ENCODE measurements at places on chromosomes 12 and 14.
A peak's percentile ranks its signal among the peaks of the same experiment; 100 is the strongest.

DNA sequence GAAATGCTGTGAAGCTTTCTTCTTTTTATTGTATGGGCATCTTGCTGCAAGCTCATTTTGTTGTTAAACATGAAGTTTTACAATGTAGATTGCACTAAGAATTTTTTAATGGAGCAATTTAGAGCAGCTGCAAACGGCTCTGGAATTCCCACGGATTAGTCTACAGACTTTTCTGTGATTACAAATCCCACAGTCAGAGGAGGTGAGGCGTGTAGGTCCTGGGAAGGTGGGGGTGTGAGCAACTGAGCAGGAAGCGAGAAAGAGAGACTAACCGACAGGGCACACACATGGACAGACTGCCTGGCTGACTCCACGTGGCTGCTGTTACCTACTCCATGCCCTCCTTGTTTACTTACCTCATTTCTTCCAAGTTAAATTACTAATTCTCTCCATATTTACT, 348.5 kb downstream of the NPAS3 start:
- DNase-seq = no peak

DNA sequence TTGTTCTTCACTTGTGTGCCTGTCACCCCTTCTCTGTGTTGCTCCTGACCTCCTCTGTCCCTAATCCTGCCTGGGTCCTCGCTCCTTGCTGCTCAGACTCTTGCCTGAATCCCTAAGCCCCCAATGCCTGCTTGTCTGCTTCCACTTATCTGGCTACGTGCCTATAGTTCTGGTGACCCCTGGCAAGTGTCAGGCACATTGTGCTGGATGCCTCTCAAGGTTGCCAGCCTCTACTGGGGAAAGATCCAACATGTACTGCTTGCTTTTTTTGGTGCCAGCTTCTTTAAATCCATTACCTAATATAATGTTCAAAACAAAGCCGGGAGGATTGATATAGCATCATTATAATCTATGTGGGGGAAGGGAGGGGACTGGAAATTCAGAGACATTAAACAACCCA, 448.0 kb upstream of the CCDC196 start:
- no peak for DNase-seq

DNA sequence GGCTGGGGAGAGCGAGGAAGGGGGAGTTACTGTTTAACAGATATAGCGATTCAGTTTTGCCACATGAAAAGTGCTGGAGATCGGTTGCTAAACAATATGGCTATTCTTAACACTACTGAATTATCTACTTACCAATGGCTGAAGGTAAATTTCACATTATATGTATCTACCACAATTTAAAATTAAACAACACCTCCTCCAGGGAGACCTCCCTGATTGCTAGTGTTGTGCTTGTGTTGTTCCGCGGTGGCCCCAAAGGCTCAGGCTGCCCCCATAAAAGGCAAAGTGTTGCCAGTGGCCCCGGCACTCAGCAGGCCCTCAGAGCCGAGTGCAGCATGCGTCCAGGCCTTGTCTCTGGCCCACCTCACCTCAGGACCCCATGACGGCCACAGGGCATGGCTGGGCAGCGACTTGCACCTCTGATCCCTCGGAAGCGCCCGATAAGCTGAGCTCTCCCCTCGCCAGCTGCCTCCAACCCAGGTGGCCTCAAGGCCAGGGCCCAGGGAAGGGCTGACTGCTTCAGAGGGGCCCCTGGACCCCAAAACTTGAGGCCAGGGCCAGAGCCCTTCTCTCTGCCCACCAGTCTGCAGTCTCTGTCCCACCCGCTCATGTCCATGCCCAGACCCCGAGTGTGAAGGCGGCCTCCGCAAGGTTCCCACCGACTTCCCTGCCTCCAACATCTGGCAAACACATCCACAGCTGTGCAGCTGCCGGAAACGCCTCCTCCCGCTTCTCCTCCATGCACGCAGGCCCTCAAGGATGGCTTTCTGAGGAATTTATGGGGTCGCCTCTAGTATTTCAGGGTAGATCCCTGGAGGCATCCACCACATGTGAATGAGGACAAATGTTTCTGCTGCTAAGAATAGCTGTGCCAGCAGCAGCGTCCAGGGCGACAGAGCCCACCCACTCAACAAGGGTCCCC, 60.0 kb downstream of the NCOR2 start:
- no peak for DNase-seq

- peak; percentile 26 for DNase-seq
These were observed 134.0 kb downstream of the GPR135 start for GRCh38 chr14:59331217-59331616.

- no peak for DNase-seq
These were observed 9.0 kb downstream of the TMBIM6 start for GRCh38 chr12:49750027-49750995.

DNA sequence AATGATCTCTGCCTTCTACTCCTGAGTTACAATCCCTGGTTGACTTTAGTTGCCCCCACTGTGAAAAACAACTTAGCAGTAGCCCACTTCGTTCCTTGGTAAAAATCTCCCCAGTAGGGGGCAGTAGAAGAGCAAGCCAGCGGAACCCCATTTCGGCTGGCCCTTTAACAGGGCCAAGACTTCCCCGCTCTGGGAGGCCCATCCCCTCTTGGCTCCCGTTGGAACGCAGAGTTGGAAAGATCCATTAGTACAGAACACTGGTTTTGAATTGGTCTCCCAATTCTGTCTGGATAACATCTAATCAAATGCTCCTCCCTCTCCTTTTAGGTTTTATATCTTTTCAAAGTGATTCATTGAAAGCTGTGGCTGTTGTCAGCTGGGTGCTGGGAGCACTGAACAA, 1133.3 kb downstream of the BCL11B start:
- peak; percentile 58 for DNase-seq

GRCh38 chr14:77268989-77269600, 1.9 kb downstream of the NGB start:
- DNase-seq = no peak

DNA sequence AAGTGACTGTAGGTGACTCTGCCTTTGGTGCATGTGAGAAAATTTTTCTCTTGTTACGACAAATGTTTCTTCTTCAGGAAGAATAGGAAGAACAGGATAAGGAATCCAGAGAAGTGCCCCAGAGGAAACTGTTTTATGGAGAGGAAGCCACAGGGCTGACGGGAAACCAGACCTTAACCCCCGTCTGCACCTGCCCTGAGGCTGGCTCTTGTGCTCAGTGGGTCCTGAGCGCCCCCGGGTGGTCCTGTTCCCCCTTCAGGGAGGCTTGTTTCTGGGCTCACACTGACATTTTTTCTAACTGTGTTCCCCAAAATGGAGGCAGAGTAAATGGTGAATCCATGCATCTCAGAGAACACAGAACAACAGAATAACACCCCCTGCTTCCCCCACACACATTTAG, 691.8 kb downstream of the TMEM121 start:
- DNase-seq = no peak

GRCh38 chr14:50928002-50928635, 16.2 kb downstream of the PYGL start:
- no peak for DNase-seq

GRCh38 chr12:50924439-50925341, 27.7 kb upstream of the HIGD1C start:
- peak; percentile 87 for DNase-seq

GRCh38 chr12:100138803-100139098, 3.9 kb downstream of the BLTP3B start:
- DNase-seq = no peak

- no peak for DNase-seq
These were observed 14.6 kb downstream of the PCNX4 start for GRCh38 chr14:60106339-60106738.

- no peak for DNase-seq
These were observed 8.7 kb upstream of the MEG3 start for GRCh38 chr14:100816950-100817901.

DNA sequence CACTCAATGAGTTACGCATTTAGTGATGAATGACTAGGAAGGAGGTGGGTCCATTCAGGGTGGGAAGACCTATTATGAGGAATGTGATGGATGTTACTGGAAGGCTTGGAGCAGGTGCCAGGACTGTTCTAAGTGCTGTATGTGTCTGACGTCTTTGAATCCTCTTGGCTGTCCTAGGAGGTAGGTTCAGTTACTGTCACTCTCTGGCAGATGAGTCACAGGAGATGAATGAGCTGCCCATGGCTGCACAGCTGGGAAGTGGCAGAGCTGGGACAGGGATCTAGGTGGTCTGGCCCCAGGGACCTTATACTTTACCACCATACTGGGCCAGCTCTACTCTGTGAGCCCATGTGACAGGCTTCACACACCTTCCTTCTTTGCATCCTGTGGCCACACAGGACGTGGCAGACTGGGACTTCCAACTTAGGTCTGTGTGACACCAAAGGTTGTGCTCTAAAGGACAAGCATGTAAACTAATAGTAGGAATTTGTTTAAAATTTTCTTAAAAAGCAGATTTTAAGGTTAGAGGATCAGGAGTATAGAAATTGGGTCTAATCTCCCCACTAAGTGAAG, 24.0 kb downstream of the TCTN1 start:
- no peak for DNase-seq

- no peak for DNase-seq
These were observed 43.8 kb downstream of the RESF1 start for GRCh38 chr12:32002848-32003493.

DNA sequence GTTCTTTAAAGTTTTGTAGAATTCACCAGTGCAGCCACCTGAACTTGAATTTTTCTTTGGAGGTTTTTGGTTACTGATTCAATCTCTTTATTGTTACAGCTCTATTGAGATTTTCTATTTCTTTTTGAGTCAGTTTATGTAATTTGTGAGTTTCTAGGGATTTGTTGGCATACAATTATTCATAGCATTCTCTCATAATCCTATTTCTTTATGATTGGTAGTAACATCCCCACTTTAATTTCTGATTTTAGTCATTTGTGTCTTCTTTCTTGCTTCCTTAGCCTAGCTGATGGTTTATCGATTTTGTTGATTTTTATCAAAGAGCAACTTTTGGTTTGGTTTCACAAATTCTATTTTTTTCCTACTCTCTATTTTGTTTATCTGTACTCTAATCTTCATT, 17.9 kb upstream of the BBS10 start:
- DNase-seq = no peak

DNA sequence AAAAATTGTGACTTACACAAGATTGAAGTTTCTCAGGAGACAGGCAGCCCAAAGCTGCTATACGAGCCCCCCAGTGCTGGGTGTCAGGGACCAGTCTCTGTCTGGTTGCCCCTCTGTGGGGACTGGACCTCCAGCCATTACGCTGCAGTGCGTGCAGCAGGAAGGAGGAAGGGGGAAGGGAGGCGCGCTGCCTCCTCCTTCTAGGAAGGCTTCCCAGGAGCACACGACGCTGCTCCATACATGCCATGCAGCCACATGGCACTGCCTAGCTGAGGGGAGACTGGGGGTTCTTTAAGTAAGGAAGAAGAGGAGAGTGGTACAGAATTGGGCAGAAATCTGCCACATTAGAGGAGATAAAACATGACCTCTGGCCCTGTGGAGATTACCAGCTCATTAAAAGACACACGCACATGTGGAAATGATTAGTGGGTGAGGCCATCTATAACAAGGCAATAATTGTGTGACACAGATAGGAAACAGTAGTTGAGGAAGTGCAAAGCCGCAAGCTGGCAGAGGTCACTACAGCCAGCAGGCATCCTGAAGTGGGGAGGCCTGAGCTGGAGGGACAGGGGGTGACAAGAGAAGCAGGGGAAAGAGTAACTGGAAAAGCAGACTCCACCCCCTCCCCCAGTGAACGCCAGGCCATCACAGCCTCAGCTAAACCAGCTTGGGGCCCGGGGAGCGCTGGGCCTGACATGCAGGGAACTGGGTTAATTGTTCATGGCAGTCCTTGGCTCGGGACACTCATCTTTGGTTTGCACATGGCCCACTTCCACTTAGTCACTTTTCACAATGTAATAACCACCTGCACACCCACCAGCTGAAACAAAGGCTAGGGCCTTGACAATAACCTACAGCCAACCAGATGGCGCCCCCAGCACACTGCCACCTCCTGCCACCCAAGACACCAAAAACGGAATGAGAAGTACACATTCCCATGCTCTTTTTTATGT, 39.6 kb downstream of the CCDC88C start:
- DNase-seq = no peak

DNA sequence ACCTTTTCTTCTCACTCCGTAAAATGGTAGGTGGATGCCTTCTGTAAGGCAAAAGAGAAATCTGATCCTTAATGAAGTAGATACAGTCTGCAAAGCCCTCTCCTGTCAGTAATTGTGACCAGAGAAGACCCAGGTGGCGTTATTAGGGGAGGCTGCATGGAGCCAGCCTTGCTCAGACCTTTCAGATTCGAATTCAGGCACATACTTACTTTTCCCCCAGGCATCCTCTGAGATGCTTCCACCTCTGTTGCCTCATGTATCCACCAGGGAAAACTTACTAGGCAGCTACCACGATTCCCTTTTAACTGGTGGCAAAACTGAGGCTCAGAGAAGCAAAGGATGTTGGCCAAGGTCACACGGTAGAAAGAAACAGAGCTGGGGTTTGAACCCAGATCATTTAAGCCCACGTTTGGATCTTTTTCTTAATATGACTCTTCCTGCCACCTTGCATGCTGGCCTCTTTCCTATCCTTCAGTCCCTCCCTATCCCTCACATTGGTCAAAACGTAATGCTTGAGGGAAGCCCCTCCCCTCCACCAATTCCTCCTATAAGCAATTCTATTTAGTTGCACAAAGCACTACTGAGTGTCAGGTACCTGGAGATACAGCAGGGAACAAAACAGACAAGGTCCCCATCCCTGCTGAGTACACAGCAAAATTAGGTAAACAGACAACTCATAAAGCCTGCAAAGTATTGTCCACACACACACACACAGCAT, 179.4 kb downstream of the KSR2 start:
- no peak for DNase-seq

DNA sequence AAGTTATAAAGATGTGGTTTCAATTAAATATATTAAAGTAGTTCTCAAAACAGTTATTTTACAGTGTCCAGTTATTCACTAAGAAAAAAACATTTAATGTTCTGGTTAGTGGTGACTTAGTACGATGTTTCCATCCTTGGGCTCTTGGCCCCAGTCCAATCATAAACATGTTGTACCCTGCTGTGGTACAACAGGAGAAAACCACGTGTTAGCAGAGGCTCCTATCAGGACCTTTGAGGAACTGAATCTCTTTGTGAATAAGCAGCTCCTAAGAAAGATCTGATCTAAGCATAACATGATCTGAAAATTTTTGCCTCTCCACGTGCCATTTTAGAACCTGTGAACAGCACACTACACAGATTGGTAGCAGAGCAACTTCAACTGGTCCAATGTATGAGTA, 234.0 kb downstream of the SYT1 start:
- DNase-seq = no peak

GRCh38 chr14:48008646-48009045, 333.2 kb upstream of the MDGA2 start:
- DNase-seq = no peak

DNA sequence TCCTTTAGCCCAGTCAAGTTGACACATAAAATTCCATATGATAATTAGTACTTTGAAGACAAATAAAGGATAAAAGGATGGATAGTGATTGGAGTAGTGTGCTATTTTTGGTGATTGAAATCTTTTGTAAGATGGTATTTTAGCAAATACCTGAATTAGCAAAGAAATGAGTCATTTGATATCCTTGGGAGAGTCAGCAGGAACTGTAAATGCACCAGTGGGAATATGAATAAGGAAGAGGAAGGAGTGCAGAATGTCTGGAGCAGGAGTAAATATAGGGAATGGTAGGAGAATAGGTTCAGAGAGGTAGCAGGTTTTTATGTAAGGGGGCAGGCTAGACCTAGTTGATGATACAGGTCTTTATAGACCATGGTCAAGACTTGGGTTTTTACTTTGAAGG, 75.0 kb downstream of the TRMT5 start:
- DNase-seq = no peak

- DNase-seq = no peak
These were observed 107.2 kb upstream of the FGD4 start for GRCh38 chr12:32292151-32292550.
